ENCODE measurements at places on chromosomes 16 and 17. TPM values are rescaled to one million over a fixed set of nuclear protein-coding genes. Genes with fewer than 3 reads are reported as not detected.

Gene SLC12A3
- not detected for total RNA-seq

Gene CCL17
- not detected for total RNA-seq

Gene PIK3R6
- total RNA-seq = not detected

Gene CD300LB
- total RNA-seq = not detected

Gene FOXN1
- total RNA-seq = not detected

Gene KRT9
- total RNA-seq = 0.07 TPM

Gene ZG16B
- 0.13 TPM for total RNA-seq

Gene HAP1
- 0.07 TPM for total RNA-seq

Gene KRT23
- not detected for total RNA-seq

Gene SHPK
- 8.4 TPM for total RNA-seq

Gene RHOT2
- 39.2 TPM for total RNA-seq

Gene KRTAP4-1
- total RNA-seq = not detected

Gene WSB1
- total RNA-seq = 337 TPM

Gene TEX14
- total RNA-seq = 0.03 TPM

Gene FBXO39
- total RNA-seq = 0.07 TPM

Gene MYCBPAP
- total RNA-seq = 1.7 TPM

Gene COPS3
- 62.4 TPM for total RNA-seq
